ENCODE measurements at places on chromosomes 5 and 9.
A peak's percentile ranks its signal among the peaks of the same experiment; 100 is the strongest.

DNA sequence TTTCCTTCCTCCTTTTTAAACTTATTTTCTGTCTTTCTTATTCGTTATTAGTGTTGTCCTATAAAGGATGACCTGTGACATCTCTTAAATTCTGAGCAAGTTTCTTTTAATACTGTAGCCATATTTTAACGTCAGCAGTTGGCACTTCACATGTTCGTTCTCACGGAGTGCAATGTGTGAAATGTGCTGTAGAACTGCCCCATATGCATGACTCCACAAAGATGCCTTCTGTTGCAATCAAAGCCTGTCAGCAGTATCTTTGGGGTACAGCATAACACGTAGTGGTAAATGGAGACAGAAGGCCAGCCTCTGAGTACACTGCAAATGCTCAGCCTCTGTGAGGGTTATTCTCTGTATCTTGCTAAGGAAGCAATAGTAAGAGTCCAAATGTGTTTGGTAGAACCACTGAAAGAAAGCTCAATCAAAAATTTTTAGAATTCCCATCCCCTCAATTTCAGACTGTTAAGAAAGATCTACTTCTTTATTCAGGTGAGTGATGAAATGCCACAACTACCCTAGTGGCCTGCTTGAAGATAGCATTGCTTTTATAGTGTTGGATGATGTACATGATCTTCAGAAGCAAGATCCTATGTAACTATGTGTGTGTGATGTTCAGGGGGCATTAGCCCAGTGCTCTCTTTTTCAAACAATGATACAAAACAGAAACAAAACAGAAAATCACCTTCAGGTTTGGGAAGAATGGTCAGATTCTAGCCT, 277.7 kb downstream of the TMEM167A start:
- DNase-seq: no peak

GRCh38 chr9:5073701-5074100, 88.6 kb downstream of the JAK2 start:
- DNase-seq: no peak

- no peak for DNase-seq
Observed at GRCh38 chr9:7075154-7075553, 317.4 kb downstream of the KDM4C start.

DNA sequence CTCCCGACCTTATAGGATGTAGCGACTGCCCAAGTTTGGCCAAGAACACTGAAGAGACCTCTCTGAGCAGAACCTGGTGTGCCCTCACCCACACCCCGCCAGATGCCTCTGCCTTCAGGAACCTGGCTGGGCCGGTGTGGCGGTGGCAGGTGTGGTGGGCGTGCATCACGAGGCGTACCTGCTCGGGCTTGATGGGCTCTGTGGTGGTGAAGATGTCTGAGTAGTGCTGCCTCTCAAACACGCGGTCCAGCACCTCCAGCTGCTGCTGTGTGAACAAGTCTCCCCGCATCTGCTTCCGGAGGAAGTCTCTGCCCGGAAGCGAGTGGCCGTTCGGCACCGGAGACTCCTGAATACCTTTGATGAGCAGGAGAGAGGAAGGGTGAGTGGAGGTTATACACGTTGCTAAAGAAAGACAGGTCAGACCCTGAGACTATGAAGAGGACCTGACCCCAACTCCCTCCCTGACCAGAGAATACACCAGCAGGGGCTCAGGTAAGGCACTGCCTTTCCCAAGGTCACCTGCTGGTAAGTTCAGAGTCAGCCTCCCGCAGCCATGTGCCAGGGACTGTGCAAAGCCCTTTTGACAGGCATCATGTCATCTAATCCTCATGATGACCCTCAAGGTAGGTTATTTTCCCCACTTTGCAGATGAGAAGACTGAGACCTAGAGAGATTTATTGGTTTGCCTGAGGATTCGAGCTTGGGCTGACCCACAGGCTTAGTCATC, 67.5 kb downstream of the PAX5 start:
- no peak for DNase-seq

DNA sequence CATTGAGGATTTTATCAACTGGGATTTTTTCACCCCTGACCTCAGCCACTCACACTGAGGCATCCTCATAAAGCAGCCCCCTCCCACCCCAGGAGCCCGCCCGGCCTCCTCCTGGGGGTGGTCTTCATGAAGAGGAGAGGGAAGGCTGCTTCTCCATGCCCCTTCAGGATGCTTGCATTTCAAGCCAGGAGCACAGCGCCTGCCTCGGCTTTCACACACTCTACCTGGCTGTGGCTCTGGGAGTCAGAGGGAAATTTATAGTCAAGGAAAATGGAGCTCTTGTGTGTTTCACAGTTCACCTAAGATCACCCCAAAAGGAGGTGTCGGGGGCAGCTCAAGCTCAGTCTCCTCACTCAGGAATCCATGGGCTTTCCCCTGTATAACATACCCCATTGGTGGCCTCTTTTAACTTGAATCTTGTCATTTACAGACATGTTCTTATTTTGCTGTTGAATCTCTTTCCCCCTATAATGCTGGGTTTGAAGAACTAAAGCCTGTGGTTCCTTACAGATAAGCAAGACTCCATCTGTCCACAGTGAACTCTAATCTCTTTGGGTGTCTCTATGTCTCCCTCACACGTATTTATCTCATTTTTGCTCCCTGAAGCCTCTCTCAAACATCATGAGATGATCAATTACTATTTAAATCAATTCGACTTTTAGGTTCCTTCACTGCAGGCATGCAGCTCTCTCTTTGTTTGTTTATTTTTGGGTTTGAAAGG, 22.6 kb upstream of the IQGAP2 start:
- no peak for DNase-seq

DNA sequence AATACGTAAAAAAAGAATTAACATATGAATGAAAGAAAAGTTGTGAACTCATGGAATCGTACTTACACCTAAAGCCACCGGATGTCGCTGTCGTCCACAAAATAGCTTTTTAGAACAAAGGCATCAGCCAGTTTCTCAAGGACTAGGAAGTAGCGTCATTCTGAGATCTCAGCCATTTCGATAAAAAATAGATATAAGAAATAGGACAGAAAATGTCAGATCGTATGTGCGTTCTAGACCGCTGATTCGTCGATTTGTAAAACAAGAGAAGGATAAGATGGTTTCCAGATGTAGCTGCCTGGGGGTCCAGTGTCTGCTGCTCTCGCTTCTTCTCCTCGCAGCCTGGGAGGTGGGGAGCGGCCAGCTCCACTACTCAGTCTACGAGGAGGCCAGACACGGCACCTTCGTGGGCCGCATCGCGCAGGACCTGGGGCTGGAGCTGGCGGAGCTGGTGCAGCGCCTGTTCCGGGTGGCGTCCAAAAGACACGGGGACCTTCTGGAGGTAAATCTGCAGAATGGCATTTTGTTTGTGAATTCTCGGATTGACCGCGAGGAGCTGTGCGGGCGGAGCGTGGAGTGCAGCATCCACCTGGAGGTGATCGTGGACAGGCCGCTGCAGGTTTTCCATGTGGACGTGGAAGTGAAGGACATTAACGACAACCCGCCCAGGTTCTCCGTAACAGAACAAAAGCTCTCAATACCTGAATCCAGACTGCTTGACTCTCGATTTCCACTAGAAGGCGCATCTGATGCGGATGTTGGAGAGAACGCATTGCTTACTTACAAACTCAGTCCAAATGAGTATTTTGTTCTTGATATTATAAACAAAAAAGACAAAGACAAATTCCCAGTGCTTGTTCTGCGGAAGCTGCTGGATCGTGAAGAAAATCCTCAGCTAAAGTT, at the start of gene PCDHA10:
Gene PCDHA10, plus strand, starts transcription at position 126 of the 903 bp plus-strand sequence. Its CDS starts 152 bp downstream, at position 278.
- DNase-seq: no peak

- no peak for DNase-seq
Observed at GRCh38 chr5:59544573-59544972, 349.0 kb downstream of the PDE4D start.

DNA sequence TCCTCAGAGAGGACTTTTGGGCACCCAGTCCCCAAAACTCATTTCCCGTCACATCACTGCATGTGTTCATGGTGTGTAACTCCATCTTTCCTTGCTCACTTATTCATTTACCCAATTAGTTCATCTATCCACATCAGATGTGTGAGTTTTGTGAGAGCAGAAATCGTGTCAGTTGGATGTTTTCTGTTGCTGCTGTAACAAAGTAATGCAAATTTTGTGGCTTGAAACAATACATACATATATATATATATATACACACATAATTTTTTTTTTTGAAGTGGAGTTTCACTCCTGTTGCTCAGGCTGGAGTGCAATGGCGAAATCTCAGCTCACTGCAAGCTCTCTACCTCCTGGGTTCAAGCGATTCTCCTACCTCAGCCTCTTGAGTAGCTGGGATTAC, 70.5 kb upstream of the BOD1 start:
- DNase-seq: no peak

DNA sequence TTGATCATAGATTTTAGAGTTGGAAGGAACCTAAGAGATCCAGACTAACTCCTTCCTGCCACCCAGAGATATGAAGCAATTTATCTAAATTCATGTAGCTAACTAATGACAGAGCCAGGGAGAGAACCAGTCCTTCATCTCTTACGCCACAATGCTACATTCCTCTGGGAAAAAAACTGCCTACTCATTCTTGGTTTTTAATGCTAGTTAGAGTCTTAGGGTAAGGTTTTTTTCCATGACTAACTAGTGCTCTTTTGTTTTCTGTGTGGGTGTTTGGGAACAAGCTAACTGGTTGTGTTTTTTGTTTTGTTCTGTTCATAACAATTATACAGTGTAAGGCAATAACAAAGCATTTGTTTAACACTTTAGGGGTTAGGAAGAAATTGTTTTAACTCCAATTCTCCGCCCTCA, 52.4 kb downstream of the SLC44A1 start:
- DNase-seq: no peak

DNA sequence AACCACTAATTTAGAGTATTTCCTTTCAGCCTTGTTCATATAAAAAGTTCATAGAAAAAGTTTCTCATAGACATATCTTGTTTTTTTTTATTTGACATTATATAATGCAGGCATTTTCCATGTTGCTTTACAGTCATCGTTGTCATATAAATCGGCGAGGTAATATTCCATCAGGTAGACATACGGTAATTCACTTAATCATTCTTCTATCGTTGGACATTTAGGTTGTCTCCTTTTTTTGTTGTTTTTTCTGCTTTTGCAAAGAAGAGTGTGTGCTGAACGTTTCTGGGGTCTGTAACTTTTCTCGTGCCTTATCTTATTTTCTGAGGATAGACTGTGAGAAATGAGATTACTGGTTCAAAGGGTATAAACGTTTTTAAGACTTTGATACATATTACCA, 283.6 kb downstream of the ARHGAP26 start:
- no peak for DNase-seq

DNA sequence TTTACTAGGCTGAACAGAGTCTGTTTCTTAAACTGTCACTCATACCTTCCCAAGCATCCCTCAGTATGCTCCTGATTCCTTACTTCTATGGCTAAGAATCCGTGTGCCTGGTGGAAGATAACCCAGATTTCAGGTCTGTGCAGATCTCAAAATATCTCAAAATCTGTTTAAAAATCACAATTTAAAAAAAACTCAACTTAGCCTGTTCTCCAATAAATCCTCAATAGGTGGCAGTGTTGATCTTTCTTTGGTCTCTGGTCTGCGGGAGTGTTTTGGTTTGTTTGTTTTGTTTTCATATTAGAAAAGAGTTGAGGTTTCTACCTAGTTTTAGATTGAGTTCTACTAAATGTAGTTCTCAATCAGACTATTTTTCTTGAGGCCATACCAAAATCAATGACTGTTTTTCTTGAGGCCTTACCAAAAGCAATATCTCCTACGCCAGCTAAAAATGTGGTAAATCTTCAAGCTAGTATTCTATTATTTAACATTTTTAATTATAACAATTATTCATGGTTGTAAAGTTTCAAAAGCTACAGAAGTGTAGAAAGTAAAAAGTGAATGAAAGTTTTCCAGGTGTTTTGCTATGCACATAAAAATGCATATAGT, 57.9 kb downstream of the TGFBR1 start:
- peak; percentile 52 for DNase-seq

DNA sequence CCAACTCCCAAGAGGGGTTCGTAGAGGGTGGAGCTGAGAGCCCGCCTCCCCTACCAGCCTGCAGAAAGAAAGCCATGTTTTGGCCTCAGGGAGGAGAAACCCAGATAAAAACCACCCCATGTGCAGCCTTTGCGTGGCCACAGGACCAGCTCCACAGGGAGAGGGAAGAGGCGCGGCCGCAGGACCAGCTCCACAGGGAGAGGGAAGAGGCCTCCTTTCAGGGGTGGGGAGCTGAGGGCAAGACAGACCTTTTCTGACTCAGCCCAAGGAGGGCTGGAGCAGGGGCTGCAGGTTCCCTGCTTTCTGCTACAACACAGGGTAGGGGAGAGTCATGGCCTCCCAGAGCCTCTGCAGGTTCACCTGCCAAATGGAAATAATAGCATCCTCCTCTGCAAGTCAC, 37.6 kb upstream of the KCNMB1 start:
- no peak for DNase-seq

GRCh38 chr9:16085167-16085726, 532.4 kb downstream of the CCDC171 start:
- no peak for DNase-seq

DNA sequence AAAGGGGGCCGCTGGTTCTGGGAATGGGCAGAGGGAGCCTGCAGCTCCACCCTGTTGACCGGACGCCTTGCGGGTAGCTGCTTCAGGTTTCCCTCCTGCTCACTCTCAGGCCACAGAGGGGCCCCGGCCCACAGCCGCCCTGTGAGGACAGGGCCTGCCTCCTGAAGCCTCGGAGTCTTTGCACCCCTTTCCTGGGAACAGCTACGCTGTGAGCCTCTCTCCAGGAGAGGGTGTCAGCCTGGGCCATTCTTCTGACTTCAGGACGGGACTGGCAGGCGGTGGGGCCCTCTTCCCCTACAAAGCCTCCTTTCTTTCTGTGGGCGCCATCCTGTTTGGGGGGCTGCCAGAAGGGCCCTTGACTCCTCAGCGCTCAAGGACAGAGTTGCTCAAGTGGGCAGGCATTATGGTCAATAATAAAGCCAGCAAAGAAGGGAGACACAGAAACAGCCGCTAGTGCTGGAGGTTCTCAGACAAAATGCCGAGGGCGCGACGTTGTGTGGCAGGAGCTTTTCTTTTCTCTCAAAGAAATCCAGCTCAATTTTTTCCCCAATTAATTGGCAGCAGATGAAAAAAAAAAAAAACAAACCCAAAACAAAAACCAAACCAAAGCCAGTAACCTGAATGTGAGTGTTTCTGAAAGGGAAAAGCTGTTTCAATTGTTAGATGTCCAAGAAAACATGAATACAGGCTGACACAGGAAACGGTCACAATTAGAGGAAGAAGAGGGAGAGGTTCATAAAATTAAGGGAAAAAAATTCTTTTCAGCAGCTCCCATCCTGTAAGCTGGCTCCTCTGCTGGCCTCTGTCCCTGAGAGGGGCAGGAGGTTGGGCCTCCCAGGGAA, 12.8 kb upstream of the SLC25A51 start:
- DNase-seq: no peak

DNA sequence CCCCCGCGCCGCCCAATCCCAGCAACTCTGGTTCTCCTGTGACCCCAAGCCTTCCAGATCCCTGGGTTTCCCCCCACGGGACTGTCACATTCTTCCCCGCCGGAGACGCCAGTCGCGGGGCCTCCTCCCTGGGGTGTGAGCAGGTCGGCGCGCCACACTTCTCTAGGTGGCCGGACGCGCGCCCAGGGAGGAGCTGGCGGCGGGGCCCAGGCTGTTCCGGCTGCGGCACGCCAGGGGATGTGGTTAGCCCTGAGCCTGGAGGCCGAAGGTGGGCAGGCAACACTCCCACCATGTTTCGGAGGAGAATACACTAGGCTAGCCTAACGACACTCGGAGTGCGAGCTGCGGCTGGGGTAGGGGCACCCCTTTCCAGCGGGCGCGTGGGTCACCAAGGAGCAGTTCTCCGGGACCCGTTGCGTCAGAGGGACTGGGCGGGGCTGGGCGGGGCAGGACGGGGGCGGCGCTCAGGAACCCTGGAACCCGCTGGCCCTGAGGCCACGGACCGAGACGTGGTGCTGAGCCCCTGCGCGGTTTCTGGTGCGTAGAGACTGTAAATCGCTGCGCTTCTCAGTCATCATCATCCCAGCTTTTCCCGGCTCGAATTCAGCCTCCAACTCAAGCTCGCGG, at the start of gene SLC27A6:
Gene SLC27A6, plus strand, starts transcription at position 478 of the 627 bp plus-strand sequence. CDS start 650 bp downstream, outside the sequence.
- DNase-seq: peak; percentile 32

Measured in left kidney (tissue), 8 donors.